ENCODE measurements at places on chromosomes 6 and 20.

- DNase-seq = no peak
Measured at GRCh38 chr20:9903048-9903655, 64.3 kb upstream of the PAK5 start.

GRCh38 chr6:158402184-158402583 is 89.9 kb downstream of the TULP4 start:
- no peak for DNase-seq

DNA sequence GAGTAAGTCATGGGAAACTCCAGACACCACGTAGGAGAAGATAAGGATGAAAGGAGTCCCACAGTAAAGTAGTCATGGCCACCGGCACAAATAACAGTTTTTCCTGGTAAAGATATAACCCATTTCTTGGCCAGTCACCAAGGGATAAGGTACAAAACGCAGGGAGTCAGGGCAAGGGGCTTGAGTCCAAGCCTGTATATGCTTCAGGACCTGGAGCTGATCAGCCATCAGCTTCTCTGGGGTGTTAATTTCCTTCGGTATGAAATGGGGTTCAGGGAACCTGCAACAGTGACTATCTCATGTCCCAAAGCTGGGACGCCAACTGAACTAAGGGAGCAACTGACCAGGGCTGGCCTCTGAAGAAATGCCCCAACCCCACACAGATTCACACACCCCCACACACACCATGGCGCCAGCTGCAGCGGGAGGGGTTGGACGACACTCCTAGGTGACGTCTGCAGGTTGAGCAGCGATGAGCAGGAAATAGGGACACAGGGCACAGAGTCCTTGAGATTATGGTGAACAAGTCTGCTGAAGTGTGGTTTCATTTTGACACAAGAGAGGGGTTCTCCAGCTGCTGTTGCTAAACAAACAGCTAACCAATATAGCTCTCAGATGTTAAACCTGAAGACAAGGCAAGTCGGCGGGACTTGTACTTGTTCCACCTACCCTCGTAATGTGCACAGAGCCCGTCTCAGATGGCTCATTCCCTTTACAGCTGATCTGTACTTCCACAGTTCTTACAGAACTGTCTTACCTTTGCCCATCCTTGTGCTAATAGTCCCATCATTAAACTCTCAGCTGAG is 7.4 kb upstream of the ADTRP start:
- DNase-seq = no peak

DNA sequence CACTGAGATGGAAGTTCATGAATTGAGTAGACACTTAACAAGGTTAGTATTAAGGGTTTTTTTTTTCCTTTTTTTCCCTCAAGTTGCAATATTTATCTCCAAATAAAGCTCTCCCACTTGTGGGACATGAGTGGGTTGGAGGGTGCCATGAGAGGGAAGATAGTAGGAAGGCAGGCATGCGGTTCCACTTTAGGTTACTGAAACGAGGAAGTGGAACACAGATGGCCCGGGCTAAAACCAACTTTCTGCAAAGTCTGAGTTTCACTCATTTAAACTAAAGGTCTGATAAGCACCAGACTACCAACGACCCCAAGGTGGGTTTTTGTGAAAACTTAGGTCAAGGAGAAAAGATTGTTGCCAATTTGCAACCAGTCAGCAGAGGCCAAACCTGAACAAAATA is 42.2 kb downstream of the TBC1D7 start:
- no peak for DNase-seq

DNA sequence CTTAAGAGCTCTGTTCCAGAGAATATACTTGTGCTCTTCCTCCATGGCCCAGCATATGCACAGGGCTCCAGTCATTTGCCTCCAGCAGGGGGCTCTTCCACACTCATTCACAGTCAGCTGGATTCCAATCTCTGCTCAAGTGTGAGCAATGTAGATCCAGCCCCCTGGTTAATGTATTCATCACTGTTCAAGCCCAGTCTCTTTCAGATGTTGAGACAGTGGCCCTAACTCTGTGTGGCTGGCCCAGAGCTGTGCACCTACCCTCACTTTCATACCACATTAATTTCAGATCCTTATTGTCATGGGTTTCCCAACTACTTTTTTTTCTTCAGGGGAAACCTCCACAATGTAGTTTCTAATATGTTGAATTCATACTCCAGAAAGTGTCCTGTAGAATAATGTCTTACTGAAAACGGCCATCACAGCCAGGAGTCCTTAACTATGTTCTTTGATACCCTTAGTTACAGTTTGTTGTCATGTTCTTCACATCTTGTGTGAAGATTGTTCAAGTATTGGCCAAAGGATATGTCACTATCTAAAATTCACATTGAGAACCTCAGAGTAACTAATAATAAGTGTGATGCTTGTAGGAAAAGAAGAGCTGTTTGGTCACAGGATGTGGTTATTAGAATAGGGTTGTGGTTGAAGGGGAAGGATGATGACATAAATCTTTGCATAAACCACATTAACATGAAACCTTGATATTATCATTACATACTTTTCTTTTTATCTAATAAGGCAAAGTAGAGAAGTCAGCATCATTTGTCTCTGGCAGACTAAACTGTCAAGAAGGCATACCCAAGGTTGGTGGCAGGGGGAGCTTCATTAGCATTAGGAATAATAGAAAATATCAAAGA is 14.4 kb upstream of the HLA-DQA1 start:
- no peak for DNase-seq

DNA sequence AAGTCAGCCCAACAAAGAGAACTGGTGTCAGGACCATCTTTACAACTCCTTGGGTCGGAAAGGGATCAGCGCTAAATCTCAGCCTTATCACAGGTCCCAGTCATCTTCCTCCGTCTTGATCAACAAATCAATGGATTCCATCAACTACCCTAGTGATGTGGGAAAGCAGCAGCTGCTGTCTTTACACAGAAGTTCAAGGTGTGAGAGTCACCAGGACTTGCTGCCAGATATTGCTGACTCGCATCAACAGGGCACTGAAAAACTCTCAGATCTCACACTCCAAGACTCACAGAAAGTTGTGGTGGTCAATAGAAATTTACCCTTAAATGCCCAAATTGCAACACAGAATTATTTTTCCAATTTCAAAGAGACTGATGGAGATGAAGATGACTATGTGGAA is 25.3 kb upstream of the MTHFD1L start:
- DNase-seq = no peak

DNA sequence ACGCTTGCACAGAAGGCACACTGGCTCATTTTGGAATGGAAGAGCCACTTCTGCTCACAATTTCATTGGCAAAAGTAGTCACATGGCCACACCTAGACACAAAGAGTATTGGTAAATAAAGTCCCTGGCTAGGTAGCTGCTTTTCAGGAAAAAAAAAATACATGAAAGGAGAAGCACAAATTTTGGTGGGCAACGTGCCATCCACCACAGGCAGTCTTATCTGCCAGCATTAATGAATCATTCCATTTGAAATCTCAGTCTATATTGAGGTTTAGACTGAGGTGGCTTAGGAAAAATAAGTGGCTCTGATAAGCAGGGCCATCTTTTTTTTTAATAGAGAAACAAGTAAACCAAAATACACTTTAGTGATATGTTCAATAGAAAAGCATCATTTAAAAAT is 44.3 kb downstream of the ADGRB3 start:
- no peak for DNase-seq

DNA sequence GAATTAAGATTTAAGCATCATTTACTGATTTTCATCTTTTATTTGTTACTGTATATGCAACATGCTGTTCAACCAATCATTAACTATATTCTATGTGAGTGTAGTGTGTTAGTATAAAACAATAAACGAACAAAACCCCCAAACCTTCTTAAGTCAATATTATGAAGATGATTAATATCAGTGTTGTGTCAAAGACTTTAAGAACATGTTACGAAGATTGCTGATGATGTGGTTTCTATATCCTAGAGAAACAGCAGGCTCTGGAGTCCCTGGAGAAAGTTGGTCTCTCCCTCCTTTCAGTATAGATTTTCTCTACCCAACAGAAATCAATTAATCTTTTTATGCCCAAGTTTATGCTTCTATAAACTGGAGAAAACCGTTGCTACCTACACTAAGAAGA is 393.8 kb upstream of the HSF2 start:
- DNase-seq = no peak

GRCh38 chr6:19322691-19323485 is 514.3 kb upstream of the ID4 start:
- DNase-seq = no peak

DNA sequence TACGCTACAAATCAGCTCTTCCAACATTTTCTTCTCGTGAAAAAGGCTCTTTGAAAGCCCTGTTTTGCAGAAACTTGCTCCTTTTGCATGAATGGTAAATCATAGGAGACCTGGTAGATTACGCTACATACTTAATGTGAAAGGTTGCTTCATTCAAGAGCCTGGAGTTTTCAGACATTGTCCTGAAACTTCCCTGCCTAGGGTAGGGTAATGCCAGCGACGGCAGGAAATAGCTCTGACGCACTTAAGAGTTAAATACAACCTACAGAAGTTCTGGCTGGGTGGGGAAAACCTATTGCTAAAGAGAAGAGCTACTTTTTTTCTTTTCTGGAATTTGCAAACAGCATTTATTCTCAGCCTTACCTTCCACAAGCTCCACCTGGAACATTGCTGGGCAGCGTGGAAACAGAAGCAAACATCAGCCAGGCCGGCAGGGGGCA is 144.5 kb downstream of the LPA start:
- DNase-seq = no peak

- DNase-seq = no peak
Measured at GRCh38 chr6:132410830-132411229, 9.6 kb upstream of the MOXD1 start.

DNA sequence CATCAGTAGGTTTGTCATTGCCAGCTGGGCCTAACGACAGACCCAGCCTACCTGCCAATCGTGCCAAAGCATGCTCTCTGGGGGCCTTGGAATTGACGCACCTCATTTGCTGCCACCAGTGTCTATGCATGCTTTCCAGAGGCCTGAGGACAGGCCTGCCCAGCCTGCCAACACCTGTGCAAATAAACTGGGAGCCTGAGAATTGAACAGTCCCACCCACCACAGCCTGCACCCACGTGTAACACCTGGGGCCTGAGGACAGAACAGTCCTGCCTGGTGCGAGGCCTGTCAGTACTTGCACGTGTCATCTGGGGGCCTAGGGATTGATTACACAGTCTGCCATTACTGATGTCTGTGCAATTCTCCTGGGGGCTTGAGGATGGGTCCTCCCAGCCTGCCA is 6.2 kb upstream of the RNF217 start:
- DNase-seq = no peak

DNA sequence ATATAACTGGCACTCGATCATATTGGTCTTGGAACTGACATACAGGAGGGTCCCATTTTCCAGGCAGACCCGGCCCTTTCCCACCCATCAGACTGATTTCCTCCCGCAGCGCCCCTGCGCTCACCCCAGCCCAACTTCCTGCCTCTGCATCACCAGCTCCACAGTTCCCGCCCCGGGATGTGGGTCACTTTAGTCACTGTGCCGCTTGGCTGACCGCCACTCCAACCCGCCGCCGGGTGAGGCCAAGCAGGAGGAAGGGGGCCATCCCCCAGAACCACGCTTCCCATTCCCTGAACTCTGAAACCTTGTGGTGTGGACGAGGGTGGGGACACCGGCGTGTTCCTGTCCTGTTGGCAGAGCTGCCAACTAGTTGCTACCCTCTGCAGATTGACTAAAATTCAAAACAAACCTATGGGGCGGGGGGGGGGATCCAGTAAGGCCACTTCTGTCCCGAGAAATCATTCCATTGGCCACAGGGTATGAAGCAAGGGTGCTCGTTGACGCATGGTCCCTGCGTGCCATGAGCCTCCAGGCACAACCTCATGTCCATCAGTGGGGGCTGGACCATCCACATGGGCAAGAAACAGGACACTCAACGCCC is 12.3 kb downstream of the TGM2 start:
- DNase-seq = no peak

DNA sequence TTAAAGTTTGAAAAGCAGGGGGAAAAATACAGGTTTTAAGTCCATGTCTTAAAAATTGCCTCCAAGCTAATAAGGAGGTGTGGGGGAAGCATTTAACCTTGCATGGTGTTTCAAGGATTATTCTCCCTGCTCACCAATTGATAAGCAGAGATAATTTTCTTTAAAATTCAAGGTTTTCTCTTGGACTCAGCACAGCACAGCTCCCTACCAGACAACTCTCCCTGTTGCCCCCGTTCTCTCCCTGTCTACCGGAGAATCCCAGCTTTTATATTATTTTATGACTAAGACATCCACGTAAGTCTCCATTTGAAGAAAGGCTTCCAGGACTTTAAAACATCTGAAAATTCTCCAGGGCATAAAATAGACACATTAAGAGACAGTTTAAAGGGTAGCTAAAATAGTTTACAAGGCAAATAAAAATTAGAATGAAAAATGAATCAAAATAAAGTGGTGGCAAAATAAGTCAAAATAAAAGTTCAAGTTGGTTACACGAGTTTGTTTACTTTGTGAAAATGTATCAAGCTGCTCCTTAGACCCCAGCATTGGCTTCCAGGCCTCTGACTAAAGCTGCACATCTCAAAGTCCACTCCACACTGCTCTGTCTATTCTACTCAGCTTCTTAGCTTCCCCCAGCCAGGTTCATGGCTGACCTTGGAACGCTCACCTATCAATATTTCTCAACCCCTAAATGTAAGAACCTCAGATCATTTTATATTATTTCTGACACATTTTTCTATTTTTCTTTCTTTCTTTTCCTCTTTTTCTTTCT is 188.6 kb upstream of the PLCB4 start:
- DNase-seq = no peak

DNA sequence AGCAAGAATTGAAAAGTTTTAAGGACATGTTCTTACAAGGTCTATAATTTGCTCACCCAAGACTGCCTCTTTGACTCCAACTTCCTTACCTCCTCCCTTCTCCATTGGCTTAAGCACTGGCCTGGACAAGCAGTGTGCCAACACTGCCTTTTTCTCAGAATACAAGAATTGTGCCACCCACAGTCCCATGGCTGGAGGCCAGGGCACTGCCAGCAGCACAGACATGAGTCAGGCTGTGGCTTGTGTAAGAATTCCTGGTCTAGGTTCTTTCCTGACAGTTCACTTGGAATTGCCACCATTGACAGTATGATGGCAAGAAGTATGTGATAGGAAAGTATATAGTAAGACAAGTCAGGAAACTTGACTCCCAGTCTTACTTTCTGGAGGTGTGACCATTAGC is 202.7 kb upstream of the MARCKS start:
- no peak for DNase-seq

- no peak for DNase-seq
Measured at GRCh38 chr6:67877288-67877687, 757.8 kb upstream of the ADGRB3 start.

- no peak for DNase-seq
Measured at GRCh38 chr6:138953451-138953850, 34.6 kb downstream of the REPS1 start.

- no peak for DNase-seq
Measured at GRCh38 chr20:38267296-38267695, 6.8 kb upstream of the KIAA1755 start.

GRCh38 chr20:24899153-24899552 is 49.9 kb upstream of the CST7 start:
- DNase-seq = no peak

- no peak for DNase-seq
Measured at GRCh38 chr6:39731565-39731964, 6.4 kb upstream of the KIF6 start.

DNA sequence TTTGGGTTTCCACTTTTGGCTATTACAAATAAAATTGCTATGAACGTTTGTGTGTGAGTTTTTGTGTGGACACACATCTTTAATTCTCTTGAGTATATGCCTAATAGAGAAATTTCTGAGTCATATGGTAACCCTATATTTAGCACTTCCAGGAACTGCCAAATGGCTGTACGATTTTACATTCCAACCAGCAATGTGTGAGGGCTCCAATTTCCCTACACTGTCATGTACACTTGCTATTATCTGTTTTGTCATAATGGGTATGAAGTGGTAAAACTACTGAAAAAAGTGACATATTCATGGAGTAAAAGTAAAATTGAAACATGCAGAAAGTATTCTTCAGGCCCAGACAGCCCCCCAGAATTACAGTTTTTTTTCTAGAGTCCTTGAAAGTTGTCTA is 59.6 kb upstream of the ESR1 start:
- no peak for DNase-seq

Data from SIG-M5 (cell line).